Right forelimb (tissue), 1 donor: ENCODE measurements at places on chromosomes 5 and 9.
A peak's percentile ranks its signal among the peaks of the same experiment; 100 is the strongest.

DNA sequence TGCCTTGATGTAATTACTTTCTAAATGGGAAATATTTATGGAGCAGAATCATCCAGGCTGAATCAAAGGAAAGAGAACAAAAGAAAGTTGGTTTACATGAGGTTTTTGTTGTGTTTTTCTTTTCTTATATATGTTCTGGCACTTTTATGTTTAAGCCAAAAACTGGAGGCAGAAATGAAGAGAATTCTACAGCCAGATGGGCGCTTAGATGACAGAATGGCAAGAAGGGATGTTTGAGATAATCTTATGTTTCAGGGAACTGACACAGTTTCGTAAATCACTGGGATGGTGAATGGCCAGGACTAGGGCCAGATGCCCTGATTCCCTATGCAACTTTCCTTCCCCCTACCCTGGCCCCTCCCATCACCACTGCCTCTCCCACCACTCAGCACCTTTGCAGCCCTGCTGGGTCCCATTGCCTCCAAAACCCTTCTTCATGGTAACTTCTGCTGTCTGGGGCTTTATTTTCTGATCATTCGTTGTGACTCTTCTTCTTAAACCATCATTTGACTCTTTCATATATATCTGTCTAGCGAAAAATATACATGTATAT is 111.8 kb downstream of the EFNA5 start:
- DNase-seq, result no peak

GRCh38 chr5:170464280-170465127 is 39.3 kb upstream of the KCNIP1 start:
- no peak for DNase-seq

DNA sequence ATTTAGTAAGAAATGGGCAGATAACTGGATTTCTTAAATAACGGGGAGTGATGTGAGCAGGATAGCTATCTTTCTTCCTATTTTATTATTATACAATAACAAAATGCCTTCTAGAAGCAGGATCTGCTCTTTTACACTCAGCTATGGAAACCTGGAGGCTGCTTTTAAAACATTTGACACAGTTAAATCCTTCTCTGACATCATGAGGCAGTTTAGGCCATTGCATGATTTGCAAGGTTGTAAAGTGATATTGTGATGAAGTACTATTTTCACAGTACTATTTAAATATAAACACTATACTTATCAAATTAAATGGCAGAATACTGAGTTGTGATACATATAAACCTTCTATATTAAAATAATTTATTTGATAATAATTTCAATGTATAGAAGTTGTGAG is 93.9 kb downstream of the ZSWIM6 start:
- no peak for DNase-seq

GRCh38 chr9:99403371-99403770 is 181.3 kb downstream of the SEC61B start:
- no peak for DNase-seq

DNA sequence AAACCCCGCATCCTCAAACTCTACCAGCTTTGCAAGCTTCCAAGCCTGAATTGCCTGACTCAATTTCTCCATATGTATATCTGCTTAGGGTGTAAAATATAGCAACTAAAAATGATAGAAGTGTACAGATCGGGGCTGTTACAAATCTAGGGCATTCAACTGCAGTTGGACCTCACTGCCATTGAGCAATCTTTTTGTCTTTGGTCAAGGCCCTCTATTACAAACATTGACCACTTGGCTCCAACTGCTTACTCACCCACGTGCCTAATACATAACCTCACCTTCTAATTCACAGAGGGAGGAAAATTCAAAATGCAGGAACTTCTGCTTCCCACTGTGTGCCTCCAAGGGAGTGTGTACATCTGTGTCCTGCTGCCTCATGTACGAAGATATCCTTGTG is 10.0 kb downstream of the LRRC70 start:
- no peak for DNase-seq

- no peak for DNase-seq
These were observed 78.3 kb upstream of the ANKRD55 start for GRCh38 chr5:56311306-56311905.

DNA sequence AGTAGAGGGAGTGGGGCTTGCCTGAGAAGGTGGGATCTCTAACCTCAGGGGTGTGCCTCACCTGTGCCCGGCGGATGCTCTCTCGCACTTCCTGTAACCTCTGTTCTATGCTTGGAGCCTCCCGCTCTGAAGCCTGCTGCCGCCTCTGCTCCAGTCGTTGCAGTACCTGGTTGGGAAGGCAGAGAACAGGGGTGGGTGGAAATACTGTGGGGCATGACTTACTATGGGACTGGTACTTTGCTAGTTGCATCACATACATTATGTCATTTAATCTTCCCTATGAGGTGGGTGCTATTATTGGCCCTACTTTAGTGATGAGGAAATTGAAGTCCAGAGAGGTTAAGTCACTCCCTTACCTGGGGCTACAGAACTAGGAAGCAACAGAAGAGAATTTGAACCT is 5.2 kb downstream of the FCHSD1 start:
- no peak for DNase-seq

DNA sequence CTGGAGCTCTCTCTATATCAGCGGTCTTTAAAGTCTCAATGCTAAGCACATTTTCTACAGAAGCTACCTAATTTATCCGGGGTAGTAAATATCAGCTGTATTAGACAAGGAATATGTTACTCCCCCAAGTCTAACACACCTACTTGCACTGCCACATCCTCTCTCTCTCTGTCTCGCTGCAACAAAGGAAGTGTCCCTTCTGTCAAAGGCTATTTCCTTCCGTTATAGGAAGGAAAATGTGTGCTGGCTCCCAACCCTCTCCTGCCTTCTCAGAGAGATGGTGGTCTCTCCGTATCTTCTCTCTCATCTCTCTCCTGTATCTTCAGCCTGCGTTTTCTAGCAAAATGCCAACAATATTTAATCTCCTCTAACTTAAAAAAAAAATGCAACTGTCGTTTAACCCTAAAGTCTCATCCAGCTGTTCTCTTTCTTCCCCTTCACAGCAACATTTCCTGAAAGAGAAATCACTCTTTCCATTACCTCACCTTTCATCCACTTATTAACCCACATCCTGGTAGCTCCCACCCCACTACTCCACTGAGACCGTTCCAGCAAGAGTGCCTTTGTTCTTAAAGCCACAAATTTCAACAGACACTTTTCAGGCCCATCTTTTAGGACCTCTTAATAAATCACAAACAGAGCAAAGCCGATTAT is 2.3 kb downstream of the TTF1 start:
- no peak for DNase-seq

DNA sequence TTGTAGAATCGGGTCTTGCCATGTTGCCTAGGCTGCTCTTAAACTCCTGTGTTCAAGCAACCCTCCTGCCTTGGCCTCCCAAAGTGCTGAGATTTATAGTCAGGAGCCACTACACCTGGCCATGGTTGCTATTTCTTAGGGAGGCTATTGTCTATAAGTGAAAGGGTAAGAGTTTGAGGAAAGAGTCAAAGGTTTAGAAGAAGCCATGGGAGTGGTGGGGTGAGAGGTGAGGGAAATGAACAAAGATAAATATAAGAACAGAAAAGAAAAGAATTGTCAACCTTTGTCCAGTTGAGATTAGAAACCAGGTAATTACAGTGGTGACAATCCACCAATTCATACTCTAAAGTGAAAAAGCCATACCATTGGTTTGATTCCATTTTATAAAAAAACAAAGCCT is 32.6 kb upstream of the RANBP6 start:
- DNase-seq, result no peak

DNA sequence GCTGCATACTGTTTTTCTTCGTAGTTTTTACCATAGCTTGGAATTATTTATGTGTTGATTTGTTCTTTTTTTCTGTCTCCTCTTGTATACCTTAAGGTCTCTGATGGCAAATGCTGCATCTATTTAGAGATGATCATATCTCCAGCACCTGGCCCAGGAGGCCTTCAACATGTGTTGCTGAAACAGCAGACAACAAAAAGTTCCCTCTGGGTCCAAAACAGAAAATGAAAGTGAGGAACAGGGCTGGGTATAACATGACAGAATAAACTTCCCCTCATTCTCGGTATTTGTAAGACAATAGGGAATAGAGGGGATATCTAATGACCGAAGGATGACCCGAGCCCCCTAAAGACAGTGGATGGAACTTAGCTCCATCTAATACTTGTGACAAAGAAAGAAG is 22.7 kb upstream of the PCSK1 start:
- no peak for DNase-seq

DNA sequence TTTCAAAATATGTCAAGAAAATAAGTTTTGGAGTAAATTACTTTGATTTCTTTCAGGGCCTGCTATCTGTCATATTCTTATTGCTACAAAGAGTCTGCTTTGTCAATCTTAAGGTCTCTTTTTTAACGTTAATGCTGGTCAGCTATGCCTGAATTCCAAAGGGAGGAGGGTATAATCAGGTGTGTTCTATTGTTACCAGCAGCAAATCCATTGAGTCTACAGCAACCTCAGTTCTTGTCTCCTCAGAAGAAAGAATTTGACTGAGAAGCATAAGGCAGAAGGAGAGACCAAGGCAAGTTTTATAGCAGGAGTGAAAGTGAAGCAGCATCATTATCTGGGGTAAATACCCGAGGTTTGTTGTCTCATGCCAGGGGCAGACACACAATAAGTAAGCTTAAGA is 23.7 kb upstream of the MINAR2 start:
- no peak for DNase-seq

DNA sequence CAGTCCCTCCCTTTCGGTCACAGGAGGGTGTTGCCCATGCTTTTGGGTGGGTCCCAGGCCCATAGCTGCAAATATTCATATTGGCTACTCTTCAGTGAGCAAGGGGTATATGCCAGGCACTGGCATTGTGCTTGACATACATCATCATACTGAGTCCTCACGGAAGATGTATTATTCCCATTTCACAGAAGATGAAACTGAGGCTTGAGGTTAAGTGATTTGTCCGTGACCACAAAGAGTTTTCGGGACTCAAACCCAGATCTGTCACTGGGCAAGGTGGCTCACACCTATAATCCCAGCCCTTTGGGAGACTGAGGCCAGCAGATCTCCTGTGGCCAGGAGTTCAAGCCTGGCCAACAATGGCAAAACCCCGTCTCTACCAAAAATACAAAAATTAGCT is 6.5 kb upstream of the FGFR4 start:
- no peak for DNase-seq

DNA sequence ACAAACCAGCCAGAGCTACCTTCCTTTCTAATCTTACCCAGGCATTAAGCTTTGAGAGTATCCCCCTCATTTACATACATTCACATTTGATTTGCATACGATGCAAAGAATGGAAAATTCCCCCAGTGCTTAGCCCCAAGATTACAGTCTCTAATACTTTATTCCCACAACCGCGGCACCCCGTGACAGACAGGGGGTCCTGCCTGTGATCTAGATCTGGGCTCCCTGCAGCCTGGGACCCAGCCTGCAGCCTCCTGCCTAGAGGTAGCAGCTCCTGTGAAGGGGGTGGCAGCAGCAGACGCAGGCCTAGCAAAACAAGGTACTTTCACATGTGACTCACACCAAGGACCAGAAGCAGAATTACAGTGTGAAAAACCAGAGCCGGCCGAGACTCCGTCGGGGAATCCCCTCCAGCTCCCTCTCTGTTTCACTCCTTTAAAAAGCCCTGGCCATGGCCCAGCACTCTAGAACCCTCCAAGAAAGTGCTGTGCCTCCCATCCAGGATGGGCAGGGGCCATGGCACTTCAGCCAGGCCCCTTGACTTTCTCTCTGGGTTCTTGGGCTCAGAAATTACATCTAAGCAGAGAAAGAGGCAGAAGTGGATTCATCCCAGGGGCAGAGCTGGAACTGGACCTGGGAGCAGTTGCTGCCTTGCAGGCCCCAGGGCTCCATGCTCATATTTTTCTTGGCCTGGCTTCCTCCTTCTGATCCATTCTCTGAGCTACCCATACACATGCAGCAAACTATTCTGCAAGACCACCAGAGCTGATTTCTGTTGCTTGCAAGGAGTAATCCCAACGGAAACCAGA is 14.0 kb upstream of the TCF7 start:
- no peak for DNase-seq

DNA sequence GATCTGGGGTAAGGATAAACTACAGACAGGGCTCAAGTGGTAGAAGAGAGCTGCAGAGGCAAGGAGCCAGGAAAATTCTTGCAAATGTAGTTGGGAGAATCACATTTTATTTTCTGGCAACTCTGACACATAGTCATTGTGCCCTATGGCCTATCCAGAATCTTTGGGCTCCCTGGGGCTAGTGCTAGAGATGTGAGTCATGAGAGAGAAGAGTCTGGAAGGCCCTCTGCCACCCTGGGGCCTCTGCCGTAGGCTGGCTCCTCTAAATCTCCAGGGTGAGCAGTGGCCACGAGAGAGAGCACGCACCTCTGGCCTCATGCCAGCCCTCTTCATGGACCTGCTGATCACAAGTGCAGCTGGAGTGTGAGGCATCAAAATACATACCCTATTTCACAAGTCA is 74.3 kb upstream of the SSBP2 start:
- no peak for DNase-seq

DNA sequence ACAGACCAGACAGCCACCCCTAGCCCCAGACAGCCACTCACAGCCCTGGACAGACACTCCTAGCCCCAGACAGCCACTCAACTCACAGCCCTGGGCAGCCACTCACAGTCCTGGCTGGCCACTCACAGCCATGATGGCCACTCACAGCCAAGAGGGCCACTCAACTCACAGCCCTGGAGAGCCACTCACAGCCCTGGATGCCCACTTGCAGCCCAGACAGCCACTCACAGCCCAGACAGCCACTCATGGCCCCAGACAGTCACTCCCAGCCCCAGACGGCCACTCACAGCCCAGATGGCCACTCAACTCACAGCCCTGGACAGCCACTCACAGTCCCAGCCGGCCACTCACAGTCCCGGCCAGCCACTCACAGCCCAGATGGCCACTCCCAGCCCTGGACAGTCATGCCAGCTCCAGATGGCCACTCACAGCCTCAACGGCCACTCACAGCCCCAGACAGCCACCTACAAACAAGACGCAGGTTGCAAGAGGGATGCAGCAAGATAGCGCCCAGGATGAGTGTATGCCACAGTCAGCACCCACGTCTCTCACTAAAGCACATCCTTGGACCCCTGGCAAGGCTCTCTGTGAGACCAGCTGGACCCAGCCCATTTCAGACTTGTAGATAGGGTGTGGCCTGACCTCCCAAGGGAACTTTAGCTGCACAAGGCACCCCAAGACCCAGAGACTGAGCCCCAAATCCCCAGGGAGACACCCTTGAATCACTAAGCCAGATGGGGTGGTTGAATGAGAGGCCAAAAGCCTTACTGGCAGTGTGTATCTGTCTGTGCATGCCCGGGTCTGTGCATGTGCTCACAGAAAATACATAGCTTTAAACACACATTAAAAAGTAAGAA is 22.4 kb downstream of the ZDHHC11B start:
- no peak for DNase-seq

GRCh38 chr5:2780421-2781171 is 29.1 kb upstream of the IRX2 start:
- no peak for DNase-seq

- DNase-seq, result no peak
These were observed 39.9 kb downstream of the DDX46 start for GRCh38 chr5:134798468-134798867.

- peak; percentile 22 for DNase-seq
These were observed 177.0 kb upstream of the PPP1R26 start for GRCh38 chr9:135302329-135303279.

DNA sequence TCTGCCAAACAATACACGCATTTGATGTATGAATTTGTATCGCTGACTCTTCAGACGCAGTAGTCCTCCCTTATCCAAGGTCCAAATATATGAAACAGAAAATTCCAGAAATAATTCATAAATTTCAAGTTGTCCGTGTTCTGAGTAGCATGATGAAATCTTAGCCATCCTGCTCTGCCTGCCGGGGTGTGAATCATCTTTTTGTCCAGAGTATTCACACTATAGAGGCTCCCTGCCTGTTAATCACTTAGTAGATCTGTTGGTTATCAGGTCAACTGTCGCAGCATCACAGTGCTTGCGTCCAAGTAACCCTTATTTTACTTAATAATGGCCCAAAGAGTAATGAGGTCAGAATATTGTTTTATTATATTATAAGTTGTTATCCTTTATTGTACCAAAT is 268.1 kb downstream of the DOCK8 start:
- no peak for DNase-seq
